H54 (cell line): ENCODE measurements at places on chromosomes 6 and 20.

- no peak for DNase-seq
Measured at GRCh38 chr6:69026715-69027114, 391.6 kb downstream of the ADGRB3 start.

DNA sequence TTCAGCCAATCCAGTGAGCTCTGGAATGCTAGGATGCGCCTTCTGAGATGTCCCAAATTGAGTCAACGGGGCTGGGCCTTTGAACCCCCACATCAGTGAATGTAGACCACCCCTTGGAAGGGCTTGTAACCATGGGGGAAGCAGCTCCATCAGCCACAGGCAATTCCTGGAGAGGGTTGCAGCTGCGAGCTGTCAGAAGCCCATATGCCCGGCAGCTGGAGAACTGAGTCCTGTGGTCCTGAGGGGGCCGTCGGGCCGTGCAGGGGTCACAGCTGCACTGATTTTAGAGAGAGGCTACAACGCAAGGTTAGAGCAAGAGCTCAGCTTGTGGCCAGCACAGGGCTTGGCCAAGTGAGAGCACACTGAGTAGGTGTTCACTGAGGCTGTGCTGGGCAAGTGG, 121.3 kb downstream of the TOX2 start:
- DNase-seq, result no peak

DNA sequence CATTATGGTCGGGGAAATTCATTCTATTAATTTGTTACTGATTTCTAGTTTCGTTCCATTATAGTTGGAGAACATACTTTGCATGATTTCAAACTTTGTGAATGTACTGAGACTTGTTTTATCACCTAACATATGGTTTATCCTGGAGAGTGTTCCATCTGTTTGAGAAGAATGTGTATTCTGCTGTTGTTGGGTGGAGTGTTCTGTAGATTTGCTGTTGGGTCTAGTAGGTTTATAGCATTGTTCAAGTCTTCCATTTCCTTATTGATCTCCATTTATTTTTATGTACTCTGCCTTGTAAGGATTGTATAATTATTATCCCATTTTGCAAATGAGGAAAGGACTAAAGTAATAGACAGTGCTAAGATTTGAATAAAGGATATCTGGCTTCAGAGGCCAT, 85.4 kb downstream of the RREB1 start:
- DNase-seq, result no peak

- DNase-seq, result no peak
Measured at GRCh38 chr6:29958921-29959320, 16.6 kb downstream of the HLA-A start.

DNA sequence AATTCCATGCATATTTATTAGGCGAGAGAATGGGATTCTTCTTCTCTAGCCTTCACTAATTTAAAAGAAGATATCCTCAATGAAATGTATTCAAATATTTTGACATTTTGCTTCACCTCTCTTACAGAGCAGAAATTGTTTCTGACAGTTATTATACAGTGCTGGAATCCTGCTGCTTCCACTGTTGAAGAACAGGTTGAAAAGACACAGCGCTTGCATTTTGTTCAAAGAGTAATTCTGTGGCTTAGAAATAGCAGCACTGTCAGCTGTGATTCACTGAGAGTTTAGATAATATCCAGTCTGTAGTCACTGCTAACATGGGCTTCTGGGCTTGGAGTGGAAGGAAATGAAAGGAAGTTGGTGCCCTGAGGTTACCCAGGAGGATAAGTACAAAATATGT, 117.1 kb upstream of the FBXL4 start:
- DNase-seq, result no peak

DNA sequence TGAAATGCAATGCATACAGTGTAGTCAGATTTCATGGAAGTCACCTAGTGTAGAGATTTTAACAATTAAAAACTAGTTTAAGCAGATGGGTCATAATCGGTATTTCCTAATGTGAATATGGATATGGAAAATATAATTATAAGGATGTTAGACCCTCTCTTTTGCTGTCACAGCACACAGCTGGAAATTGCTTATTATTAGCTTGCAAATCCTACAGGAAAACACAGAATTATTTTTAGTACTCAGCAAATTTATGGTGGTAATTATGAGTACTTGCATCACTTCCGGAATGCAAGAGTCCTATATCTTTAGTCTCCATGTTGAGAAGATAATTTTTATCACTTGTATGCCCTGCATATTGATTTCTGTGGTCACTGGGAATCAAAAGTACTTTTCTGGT, 993.6 kb downstream of the KIF16B start:
- DNase-seq, result no peak

- DNase-seq, result no peak
Measured at GRCh38 chr20:47318027-47318585, 38.4 kb downstream of the ZMYND8 start.

DNA sequence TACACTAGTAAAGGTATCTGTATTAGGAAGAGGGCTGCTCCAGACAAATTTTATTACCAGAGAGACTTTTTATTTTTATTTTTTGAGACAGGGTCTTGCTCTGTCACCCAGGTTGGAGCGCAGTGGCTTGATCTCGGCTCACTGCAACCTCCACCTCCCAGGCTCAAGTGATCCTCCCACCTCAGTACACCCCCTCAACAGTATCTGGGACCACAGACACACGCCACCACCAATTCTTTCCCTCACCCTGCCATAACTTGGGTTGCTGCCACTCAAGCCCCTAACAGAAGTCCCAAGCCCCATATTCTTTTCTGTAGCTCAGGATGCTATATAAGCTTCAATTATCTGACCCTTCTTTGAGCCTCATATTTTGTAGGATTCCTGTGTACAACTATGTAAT, 6.9 kb downstream of the BCL2L1 start:
- no peak for DNase-seq

DNA sequence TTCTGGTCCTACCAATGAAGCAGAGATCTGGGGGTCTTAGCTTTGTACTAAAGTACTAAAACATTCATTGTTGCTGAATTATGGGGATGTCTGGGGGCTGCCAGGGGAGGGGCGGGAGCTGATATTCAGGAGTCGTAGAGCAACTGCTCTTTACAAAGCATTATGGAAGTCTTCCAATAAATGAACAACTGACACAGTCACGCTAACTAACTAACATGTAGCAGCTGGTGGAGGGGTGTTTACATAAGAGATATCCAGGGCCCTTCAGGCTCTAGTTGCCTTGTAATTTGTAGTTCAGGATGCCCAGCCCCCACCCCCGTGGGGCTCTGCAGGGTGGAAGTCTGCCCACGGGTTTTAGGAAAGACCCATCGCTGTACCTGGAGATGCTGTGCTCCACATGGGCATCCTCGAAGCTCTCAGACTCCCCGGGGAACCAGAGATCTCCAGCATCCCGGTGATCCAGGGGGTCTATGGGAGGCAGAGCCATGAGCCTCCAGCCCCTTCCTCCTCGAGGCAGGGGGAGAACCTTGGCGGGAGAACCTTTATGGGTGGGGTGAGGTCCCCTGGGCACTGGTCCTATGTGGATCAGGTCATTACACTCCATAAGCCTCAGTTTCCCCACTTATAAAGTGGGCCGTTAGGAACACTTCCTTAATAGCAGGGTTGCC, 3.4 kb downstream of the TREM2 start:
- DNase-seq, result no peak

DNA sequence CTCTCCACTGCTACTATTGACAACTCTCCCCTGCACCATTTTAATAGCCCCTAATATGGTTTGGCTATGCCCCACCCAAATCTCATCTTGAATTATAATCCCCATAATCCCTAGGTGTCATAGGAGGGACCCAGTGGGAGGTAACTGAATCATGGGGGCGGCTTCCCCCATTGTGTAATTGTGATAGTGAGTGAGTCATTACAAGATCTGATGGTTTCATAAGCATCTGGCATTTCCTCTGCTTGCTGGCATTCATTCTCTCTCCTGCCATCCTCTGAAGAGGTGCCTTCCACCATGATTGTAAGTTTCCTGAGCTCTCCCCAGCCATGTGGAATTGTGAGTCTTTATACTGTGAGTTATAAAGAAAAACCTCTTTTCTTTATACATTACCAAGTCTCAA, 74.1 kb upstream of the TCF21 start:
- no peak for DNase-seq

DNA sequence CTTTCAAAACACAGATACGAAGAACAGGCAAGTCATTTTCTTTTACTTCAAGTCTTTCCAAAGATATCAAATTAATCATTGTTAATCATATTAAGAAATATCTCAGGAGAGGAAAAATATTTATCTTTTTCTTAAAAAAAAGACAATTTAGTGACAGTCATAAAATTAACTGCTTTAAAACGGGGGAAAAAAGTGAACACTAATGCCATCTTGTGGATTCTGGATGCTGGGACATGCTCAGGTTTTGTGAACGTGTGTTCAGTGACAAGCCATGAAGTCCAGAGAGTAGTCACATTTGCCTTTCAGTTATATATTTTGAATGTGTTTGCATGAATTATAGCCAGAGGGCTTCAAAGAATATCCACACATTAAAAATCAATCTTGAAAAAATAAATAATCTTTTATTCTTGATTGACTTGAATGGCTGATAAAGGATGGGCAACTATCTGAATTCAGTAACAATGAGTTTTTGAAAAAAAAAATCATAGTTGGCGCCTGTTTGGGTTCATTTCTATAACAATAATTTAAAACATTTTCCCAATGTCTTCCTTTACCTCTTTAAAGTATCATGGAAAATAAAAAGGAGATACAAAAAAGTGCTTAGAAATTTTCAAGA, 74.7 kb upstream of the NOX3 start:
- no peak for DNase-seq

- no peak for DNase-seq
Measured at GRCh38 chr6:105553171-105553570, 150.3 kb upstream of the PREP start.

- DNase-seq, result no peak
Measured at GRCh38 chr6:89924231-89924630, 30.0 kb downstream of the GJA10 start.

DNA sequence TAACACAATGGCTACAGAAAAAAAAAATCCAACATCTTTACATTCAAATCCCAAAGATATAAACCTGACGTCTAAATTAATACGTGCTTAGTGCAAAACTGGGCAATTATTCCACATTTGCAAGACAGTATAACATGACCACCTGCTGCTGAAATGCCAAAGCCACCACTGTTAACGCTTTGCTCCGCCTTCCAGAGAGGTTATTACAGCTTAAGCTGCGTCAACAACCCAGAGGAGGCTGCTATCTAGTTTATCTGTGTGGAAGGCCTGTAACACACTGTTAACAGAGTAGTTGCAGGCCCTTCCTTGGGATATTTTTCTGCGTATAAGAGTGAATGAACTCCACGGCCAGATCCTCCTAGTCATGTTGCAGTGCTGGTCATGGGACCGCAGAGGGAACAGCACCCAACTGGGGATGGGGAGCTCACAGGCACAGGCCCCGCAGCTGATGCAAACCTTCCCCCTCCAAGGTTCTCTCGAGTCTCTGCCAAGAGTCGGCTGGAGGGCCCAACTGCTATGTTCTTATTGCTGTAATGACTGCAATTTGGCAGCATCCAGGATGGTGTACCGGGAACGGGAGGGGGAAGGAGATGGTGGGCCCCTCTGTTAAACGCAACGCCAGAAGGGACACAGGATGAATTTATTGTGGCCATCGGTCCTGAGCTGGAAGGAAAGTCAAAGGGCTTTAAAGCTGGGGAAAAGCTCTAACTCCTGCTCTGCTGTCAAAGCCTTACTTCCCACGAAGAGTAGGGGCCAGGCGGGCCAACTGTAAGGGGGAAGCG, 993 bp upstream of the NCOA7 start:
- peak; percentile 15 for DNase-seq

GRCh38 chr6:11094411-11094851, 797 bp downstream of the SMIM13 start:
- peak; percentile 49 for DNase-seq

DNA sequence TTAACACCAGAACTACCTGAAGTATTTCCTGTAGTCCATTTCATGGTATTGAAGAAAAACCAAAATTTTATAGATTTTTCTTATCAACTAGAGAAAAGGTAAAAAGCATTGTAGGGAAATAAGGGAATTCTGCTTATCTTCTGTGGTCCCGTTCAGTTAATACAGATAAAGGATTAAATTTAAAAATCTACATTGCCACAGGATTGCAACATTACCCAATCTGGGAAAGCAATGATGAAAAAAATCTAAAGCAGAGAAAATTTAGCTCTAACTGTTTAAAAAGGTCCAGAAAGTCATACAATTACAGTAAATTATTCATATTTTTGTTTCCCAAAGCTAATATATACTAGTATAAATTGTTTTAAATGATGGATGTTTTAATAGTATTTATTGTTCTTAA, 18.0 kb downstream of the POLH start:
- no peak for DNase-seq

DNA sequence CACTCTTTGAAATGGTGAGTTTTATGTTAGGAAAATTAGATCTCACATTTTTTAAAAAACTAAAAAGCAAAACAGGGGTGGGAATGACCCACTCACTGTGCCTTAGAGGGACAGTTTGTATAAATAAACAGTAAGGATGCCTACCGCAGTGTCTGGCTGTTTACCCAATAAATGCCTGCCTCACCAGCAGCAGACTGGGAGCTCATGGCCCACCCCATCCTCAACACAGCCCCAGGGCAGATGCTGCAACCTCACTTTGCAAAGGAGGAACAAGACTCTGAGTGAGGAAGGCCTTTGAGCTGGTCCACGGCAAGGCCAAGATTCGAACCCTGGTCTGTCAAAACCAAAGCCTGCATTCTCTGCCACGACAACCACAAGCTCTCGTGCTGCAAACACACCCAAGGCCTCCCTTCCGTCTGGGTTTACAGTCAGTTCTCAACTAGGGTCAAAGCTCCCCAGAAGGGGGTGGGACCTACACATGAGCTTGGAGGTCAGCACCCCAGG, 77.8 kb downstream of the BMP7 start:
- no peak for DNase-seq

DNA sequence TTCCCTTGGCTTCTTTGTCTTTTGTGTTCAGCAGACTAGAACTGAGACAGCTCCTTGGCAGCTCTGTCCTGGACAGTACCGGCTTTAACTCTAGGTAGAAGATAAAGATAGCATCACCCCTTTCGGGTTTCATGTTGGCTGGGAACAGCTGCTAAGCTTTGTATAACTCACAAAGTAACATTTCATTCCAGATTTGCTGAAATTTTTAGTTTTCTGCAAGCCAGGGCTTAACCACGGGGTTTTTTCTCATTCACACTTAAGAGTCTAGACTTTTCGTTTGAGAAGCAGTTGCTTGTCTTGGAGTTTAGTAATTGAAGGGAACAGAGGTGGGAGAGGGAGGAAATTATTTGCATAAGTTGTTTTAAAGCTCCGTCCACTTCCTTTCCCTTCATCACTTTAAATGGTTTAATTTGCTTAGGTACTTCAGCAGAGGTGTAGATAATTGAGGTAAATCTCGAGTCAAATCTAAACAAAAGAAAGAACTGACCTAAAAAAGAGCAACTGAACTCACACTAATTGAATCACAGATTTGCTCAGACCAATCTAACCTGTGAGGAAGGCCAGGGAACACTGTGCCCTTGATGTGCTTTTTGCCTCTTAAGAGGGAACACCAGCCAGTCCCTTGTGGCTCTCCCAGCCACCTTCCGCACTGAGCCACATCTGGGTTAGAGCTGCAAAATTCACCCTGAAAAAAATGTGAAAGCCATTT, 48.3 kb downstream of the RREB1 start:
- DNase-seq, result no peak

- no peak for DNase-seq
Measured at GRCh38 chr6:158608221-158608620, 36.3 kb downstream of the DYNLT1 start.

GRCh38 chr20:4069751-4070150, 54.4 kb upstream of the RNF24 start:
- no peak for DNase-seq

GRCh38 chr6:129007701-129008373, 124.9 kb downstream of the LAMA2 start:
- no peak for DNase-seq
